ENCODE measurements at places on chromosomes 3 and 15.

- no peak for DNase-seq
These were observed 687 bp downstream of the GPR176 start for GRCh38 chr15:39919411-39919747.

DNA sequence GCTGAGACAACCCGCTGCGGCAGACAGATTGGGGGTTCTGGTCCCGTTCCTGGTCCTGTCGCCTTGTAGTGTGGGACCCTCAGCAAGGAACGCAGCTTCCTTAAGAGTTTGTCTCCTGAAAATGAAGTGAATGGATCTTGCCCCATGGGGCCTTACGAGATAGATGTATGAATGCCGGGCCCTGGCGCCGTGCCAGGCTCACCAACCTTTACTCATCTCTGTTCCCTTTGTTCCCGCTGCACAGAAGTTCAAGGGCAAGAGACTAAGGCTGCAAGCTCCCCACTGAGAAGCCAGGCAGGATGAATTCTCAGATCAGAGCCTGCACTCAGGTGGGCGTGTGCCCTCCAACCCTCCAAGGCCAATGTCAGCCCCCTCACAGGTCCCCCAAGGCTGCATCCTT lies 162.7 kb upstream of the IQSEC1 start:
- no peak for DNase-seq

DNA sequence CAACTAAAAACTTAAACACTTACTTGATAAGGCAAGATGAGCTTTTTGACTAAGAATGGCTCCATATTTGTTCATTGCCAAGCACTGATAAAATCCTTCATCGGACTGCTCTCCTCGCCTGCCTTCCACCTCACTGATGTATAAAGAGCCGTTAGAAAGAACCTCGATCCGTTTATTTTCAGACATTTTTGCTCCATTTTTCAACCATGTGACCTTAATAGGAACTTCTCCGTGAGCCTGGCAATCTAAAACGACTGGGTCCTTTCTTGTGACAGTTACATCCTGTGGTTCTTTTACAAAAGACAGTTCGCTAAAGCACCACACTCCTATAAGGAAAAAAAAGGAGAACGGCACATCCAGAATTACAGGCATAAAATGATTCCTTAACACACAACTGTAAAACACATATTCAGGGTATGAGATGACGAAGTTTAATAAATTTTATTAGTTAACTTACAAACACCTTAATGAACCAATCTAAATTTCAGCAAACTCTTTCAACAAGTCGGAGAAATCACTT lies 2.5 kb downstream of the PRTG start:
- DNase-seq: no peak

DNA sequence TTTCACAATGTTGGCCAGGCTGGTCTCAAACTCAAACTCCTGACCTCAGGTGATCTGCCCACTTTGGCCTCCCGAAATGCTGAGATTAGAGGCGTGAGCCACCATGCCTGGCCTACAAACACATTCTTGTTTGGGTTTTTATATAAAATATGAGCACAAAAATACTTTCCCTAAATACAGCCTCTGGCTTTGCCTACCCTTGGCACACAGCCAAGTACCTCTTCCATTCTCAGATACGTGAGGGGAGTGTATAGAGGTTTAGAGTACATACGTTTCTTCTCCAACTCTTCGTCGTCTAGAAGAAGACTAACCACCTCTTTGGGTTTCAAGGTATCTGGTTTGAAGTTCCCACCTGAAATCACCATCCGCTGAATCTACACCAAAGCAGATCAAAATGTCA lies 33.5 kb downstream of the CHAC1 start:
- DNase-seq: no peak

DNA sequence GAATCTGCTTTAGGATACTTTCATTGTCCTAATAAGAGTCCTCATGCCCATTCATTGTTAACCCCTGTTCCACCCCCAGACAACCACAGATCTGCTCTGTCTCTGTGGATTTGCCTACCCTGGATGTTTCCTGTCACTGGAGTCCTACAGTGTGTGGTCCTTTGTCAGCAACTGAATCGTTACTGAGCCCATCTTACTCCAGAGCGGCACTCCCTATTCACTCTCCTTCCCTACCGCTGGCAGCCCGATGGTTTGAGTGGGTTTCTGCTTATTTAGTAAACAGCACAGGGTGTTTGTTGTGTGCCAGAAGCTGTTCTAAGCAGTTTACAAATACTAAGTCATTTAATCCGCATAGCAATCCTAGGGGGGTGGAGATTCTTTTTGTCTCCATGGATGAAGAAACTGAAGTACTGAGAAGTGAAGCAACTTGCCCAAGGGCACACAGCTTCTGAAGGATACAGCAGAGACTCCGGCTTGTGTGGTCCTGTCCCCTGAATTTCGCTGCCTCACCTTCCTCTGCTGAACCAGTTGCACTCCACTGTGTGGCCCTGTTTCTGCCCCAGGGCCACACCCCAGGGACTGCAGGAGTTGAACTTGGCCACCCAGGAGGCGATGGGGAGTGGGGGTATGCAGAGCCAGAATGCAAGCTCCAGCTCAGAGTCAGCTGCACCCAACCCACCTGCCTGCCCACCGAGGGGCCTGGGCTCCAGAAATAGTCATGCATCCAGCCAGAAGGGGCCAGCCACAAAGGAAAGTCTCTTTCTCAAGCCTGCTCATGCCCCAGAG lies 56.5 kb upstream of the SLC6A1 start:
- no peak for DNase-seq

DNA sequence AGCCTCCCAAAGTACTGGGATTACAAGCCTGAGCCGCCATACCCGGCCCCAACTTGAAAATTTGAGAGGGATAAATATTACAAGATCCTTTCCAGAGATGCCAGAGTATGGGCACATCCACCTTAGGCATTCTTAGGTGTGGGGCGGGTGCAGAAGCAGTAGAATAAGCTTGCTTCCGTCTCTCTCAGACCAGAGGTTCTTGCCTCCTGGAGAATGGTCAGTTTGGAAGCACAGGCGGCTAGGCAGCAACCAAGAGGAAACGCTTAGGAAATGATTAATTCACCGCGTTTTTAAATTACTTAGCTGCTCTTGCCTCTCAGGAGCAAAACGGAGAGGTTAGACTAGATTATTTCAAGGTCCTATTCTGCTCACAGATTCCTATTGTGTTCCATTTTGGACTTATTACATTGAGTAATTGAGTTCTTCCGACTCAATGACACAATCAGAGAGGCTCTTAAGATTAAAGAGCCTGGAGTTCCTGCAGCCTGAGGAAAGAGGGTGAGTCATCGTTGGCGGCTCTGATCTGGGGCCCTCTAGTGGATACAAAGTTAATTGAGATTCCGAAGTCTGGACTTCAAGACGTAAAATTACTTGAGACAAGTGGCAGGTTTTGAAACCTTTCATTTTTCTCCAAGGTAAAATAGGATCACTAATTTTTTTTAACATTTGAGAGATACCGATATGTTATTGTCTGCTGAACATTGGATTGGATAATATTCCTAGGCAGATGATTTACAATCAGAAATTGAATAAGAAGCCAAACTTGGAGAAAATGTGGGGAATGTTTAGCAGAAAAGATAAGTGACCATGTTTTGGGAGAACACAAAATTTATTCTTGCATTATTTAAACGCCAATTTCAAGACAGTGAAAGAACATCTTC lies 5.8 kb upstream of the TOPAZ1 start:
- DNase-seq: peak; percentile 14

DNA sequence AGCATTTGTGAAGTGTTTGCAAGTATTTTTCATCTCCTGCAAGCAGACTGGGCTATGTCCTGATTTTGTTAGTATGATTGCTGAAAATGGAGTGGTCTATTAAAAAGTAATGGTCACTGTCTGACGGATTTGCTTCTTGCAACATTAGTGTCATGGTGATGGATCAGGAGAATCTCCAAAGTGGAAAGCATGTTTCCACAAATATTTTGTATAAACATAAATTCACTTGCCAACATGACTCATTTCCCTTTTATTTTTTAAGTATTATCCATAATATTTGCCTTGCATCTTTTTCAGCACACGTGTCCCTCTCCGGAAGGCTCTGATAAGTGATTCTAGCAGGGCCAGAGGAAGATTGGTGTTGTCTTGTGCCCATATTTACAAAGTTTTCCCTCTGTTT lies 27.4 kb upstream of the CACNA2D3 start:
- no peak for DNase-seq

- no peak for DNase-seq
These were observed 7.0 kb upstream of the GNAT1 start for GRCh38 chr3:50184242-50184978.

- DNase-seq: no peak
These were observed 89.6 kb upstream of the TBC1D5 start for GRCh38 chr3:17832016-17832415.

DNA sequence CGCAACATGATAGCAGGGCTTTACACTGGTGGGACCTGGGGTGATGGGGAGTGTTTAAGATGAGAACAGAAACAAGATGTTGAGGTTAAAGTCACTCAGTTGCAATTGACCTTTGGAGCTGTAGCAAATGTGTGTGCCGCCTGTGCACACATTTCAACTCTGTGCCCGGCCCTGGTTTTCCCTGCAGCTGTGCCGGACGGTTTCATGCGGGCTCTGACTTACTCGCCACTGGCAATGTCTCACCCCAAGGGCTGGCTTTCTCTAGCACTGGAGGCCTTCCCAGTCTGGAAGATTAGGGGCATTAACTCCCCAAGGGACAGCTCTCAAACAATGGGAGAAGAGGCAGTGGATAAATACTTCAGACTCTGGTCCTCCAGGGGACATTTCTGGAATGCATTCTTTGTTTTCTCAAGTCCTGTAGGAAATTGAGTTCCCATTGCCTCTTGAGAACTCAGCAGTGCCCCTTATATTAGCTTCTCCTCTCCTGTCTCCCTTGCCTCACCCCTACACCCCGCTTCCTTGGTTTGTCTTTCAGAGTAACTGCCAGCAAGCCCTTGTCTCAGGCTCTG lies 152.5 kb downstream of the EDEM1 start:
- DNase-seq: no peak

DNA sequence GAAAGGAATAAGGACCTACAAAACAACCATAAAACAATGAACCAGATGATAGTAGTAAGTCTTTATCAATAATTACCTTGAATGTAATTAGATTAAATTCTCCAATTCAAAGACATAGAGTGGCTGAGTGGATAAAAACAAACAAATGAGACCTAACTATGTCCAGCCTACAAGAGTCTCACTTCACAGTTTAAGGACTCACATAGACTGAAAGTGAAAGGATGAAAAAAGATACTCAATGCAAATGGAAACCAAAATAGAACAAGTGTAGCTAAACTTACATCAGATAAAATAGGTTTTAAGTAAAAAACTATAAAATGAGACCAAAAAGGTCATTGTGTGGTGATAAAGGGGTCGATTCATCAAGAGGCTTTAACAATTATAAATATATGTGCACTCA lies 21.9 kb upstream of the NR1I2 start:
- no peak for DNase-seq

DNA sequence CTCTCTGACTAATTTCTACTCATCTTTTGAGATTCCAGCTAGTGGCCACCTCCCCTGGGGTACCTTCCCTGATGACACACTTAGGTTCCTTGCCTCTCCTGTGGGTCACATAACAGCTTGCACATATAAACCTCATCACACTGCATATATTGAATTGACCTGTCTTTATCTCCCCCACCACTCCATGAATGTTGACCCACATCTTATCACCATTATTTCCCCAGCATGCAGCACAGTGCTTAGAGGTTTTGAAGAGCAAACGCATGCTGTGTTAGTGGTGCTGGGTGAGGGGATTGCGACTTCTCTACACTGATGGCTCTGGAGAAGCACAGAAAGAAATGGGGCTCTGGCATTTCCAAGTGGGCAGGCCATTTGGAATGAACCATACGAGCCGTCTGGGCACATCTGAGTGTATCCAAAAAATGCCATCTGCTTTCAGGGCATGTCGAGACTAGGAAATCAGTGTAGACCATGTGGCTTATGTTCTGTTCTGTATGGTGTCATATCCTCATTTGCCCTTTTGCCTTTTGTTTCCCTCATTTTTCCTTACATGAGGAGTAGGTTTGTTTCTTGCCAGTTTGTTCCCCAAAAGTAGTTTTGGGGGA lies 333.2 kb upstream of the TRIM42 start:
- no peak for DNase-seq

DNA sequence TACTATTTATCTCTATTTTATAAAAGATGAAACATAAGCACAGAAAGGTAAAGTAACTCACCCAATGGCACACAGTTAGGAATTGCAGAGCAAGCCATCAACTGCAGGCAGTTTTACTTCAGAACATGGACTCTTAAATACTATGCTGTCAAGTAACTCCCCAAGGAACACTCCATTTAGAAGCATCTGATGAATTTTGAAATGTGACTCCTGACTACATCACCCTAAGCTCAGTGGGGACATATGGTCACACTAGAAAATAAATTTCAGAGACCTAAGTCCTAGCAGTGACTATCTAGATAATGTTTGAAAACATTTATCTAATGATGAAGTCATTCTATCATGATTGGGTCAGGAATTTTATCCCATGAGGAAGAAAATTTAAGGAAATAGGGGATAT lies 272.8 kb upstream of the ARRDC4 start:
- DNase-seq: no peak

GRCh38 chr15:28109626-28110455 lies 10.7 kb upstream of the OCA2 start:
- DNase-seq: no peak

DNA sequence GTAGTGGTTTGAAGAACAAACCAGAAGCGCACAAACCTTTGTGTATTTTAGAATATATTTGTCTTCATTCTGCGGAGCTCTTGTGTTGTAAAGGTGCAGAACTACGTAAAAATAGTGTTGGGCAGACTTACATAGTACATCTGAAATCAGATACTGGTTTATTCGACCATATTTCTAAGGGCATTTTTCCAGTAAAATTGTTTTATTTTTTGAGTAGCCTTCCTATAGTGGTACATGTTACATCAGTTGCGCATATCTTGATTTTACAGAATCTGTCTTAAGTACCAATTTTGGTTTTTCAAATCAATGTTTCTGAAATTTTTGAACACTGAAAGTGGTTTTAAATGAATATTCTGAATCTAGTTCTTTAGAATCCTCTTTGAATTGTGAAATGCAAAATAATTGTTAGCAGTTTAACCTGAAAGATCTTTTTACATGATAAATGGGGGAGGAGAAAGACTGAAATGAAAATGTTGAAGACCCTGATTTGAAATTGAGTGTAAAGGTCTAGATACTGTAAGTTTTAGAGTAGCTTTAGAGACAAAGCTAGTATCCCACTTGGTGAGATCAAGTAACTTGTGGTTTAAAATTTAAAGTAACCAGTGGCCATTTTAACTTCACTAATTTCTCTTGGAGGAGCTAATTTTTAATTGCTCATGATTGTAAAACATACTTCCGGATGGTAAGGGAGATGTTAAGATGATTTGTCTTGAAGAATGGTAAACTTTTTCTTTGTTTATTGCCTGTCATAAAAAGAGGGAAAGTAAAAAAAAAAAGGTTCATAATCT lies 15.5 kb upstream of the CHD2 start:
- DNase-seq: no peak

Data from stimulated activated CD8-positive, alpha-beta memory T cell treated with anti-CD3 and anti-CD28 coated beads, Interleukin-7, amount 100 ng/mL, for 1 hour (primary cell).